ENCODE measurements at places on chromosomes 11 and 22.
A peak's percentile ranks its signal among the peaks of the same experiment; 100 is the strongest.

- peak; percentile 60 for DNase-seq
Measured at GRCh38 chr11:67022961-67023956, at the start of gene SYT12. SYT12 (plus strand) TSS chr11:67023134; CDS start chr11:67030145, 7,011 bp downstream.

DNA sequence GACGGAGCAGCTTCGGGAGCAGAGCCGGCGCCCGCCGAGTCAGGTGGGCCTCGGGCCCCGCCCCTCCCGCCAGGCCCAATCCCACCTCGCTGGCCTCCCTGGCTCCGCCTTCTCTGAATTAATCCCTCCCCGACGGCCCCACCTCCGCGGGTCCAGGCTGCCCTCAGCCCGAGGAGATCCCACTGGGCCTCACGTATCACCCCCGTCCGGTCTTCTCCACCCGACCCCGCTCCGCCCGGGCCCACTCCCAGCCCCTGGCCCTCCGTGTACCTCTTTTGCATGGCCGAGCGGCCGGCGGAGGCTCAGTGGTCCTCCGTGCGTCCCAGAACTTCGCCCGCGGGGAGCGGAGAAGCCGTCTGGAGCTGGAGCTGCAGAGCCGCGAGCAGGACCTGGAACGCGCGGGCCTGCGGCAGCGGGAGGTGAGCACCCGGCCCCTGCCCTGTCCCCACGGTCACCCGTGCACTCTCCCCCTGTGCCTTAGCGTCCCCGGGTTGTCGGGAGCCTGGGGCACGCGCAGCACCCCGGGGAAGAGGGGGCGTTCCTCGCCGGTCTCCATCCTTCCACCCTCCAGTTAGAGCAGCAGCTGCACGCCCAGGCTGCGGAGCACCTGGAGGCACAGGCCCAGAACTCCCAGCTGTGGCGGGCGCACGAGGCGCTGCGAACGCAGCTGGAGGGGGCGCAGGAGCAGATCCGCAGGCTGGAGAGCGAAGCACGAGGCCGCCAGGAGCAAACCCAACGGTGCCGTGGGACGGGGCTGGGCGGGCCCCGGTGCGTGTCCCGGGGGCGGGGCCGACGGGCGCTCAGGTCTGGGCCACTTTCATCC is 2.2 kb upstream of the CD151 start:
- peak; percentile 97 for DNase-seq

DNA sequence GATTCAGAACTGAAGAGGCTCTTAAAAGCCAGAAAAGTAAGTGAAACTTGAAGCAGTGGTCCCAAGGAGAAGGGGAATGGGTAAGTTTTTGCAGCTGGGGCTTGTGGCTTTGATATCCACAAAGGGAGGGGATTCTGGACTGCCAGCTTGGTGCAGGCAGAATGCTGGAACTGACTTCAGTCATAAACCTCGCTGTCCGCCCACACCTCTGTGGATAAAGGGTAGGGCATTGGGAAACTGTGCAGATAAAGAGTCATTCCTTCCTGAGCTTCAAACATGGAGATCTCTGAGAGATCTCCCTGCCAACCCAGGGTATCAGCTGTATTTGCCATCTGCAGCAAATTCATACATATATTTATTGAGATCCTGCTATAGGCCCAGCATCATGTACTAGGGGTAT is 124.3 kb upstream of the OR9Q1 start:
- DNase-seq, result no peak

- DNase-seq, result no peak
Measured at GRCh38 chr11:66823700-66824099, 19.5 kb upstream of the RCE1 start.

- no peak for DNase-seq
Measured at GRCh38 chr22:44133901-44134571, 46.7 kb upstream of the PARVG start.

GRCh38 chr11:61893981-61894380 is 2.6 kb upstream of the FADS3 start:
- no peak for DNase-seq

DNA sequence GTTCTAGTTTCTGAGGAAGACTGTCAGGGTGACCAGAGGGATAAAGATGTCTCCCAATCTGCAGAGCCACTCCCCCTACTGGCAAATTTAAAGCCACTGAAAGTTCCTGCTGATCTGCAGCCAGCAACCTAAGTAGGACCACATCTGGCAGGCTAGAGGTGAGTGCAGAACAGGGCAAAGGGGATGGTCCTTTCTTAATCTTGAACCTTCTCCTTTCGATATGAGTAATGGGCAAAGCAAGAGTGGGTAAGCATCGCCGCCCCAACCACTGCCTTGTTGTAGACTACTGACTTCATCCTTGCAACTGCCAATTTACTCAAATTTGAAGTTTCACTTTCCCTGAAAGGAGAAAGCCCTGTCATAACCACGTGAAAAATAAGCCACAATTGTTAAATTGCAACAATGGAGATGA is 30.7 kb downstream of the SCUBE2 start:
- peak; percentile 23 for DNase-seq

DNA sequence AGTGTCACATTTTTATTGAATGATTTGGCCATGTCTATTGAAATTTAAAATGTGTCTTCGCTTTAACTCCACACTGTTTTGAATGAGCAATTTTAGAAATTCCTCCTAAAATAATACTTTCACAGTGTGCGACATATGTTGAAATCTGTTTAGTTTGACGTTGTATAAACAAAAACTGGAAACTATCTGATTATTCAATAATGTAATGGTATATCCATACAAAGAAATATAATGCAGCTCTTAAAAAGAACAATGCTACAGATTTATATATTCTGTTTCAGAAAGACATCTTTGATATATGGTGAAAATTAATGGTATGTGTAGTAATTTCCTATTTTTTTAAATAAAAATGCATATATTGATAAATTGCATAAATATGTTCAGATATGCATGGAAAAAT is 268.7 kb upstream of the SORL1-AS1 start:
- DNase-seq, result no peak

GRCh38 chr11:79249295-79249993 is 191.4 kb downstream of the TENM4 start:
- peak; percentile 29 for DNase-seq

- no peak for DNase-seq
Measured at GRCh38 chr11:130023204-130023603, 20.6 kb upstream of the PRDM10 start.

- DNase-seq, result no peak
Measured at GRCh38 chr11:67076202-67076601, 19.6 kb downstream of the RHOD start.

DNA sequence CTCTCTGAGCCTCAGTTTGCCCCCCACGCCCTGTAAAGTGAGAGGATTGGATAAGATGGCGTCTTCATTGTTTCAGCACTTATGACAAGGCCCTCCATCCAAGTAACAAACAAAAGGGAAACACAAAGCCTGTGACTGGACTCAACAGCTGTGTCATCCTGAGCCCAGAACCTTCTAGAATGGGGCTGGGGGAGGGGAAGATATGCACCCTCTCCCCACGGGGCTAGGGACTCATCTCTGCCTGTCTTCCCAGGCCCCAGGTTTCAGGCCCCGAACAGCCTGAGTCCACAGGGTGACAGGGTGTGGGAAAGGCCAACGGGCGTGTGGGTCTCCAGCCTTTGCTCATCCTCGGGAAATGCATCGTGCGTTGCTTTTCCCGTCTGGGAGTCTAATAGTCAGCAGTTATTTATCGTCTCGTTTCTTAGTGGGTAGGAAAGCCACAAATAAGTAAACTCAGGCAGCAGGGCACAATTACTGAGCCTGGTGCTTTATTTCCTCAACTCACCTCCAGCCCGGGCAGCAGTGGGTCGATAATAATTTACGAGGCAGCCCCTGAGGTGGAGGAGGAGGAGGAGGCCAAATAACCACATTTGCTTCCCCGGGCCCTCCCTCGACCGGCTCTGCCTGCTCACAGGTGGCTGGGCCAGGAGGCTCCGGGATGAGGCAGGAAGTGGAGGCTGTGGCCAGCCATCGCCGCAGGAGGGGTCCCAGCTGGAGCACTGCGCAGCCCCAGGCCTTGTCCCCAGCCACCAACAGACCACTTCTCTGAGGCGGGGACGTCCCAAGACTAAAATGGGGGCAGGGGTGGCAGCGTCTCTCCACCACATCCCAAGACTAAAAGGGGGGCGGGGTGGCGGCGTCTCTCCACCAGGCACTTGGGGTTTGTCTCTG is 54.4 kb downstream of the FLRT1 start:
- no peak for DNase-seq
